ENCODE measurements at places on chromosomes 5 and 9. TPM values are rescaled to one million over a fixed set of nuclear protein-coding genes. Genes with fewer than 3 reads are reported as not detected.

GRCh38 chr9:133224762-133225161, 15.7 kb upstream of the OBP2B start:
- peaks cover 2% of the 10 kb centered on the region for H3K27me3 ChIP-seq
- DNase-seq, result no peak
- H3K27ac ChIP-seq, result no peak overlapping the region
- H3K36me3 ChIP-seq, result no peaks in the 10 kb centered on the region
- H3K4me1 ChIP-seq, result peaks cover 9% of the 10 kb centered on the region
- no peak overlapping the region for H3K4me3 ChIP-seq

- H3K4me1 ChIP-seq, result peaks cover 8% of the 10 kb centered on the region
- H3K4me3 ChIP-seq, result no peak overlapping the region
- no peaks in the 10 kb centered on the region for H3K27me3 ChIP-seq
- H3K27ac ChIP-seq, result peak overlapping the region; percentile 73
- no peaks in the 10 kb centered on the region for H3K36me3 ChIP-seq
Measured at GRCh38 chr9:76818271-76818670, 54.0 kb downstream of the PCA3 start.

CDKN2B-AS1 gene
- total RNA-seq, result not detected

GRCh38 chr9:109705515-109705914, 74.5 kb upstream of the PALM2AKAP2 start:
- H3K4me1 ChIP-seq, result no peaks in the 10 kb centered on the region
- H3K27me3 ChIP-seq, result no peaks in the 10 kb centered on the region
- no peak overlapping the region for H3K4me3 ChIP-seq
- no peaks in the 10 kb centered on the region for H3K36me3 ChIP-seq
- H3K27ac ChIP-seq, result no peak overlapping the region

- H3K27ac ChIP-seq, result no peak overlapping the region
- peaks cover 2% of the 10 kb centered on the region for H3K27me3 ChIP-seq
- no peaks in the 10 kb centered on the region for H3K4me1 ChIP-seq
- DNase-seq, result no peak
- H3K36me3 ChIP-seq, result peaks cover 9% of the 10 kb centered on the region
Measured at GRCh38 chr5:111656580-111656979, 100.4 kb downstream of the NREP start.

GRCh38 chr5:53819482-53819881, 259.0 kb downstream of the NDUFS4 start:
- H3K4me3 ChIP-seq, result no peak overlapping the region
- peaks cover 2% of the 10 kb centered on the region for H3K27me3 ChIP-seq
- H3K36me3 ChIP-seq, result no peaks in the 10 kb centered on the region
- no peak overlapping the region for H3K27ac ChIP-seq
- no peak for DNase-seq

STPG3 gene
- total RNA-seq, result not detected

PCDHGA2 gene
- 3.0 TPM for total RNA-seq

- H3K4me3 ChIP-seq, result no peak overlapping the region
- no peaks in the 10 kb centered on the region for H3K27me3 ChIP-seq
- H3K4me1 ChIP-seq, result peaks cover 5% of the 10 kb centered on the region
- H3K36me3 ChIP-seq, result no peaks in the 10 kb centered on the region
Measured at GRCh38 chr5:30121043-30121442, 1072.4 kb upstream of the CDH6 start.

DNA sequence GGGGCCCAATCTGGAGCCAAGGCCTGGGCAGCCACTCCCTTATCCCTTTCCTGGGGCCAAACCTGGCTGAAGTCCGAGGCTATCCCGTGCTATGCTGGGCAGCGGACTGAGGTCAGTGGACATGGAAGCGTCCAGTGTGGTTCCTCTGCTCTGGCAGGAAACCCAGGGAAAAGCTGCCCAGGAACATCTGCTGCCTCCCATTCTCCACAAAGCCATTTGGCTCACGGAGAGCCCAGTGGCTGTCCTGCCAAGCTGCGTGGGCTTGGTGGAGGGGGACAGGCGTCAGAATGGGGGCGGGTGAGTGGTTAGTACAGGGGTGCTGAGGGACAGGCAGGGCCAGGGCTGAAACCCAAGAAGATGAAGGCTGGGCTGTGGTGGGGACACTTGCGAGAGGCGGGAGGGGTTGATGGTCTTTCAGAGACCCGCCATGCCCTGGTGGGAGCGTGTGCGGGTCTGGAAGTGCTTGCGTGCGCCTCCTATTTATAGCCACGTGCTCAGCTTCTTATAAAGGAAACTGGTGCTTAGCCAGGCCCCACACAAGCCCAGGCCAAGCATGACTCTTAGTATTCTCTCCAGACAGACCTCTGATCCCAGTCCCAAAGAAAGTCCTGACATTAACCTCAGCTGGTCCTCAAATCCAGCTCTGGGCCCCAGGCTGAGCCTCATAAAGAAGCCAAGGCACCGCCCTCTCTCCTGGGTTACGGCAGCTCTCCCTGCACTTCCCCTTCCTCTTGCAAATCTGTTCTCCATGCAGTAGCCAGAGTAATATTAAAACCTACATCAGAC, 9.4 kb upstream of the SLC6A7 start:
- H3K27me3 ChIP-seq, result peaks cover 2% of the 10 kb centered on the region
- no peaks in the 10 kb centered on the region for H3K36me3 ChIP-seq

DNA sequence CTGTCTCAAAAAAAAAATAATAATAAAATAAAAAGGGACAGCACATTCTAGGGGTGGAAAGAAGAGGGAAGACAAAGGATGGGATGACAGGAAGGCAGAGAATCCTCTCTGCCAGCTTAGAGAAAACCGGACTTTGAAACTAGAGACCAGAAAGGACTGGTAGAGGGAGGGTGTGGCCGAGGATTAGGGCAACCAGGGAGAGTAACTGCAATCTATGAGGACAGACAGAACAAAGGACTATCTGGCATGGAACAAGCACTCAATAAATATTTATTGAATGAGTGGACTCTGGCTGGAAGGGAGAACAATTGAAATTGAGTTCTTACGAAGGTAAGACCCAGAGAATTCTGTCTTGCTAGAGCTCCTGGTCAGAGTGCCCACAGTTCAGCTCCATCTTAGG, 2.4 kb downstream of the GBA2 start:
- H3K36me3 ChIP-seq, result peaks cover 8% of the 10 kb centered on the region
- H3K27ac ChIP-seq, result peak overlapping the region; percentile 79
- H3K27me3 ChIP-seq, result peaks cover 8% of the 10 kb centered on the region
- no peak for DNase-seq
- H3K4me3 ChIP-seq, result peak overlapping the region; percentile 90

DNA sequence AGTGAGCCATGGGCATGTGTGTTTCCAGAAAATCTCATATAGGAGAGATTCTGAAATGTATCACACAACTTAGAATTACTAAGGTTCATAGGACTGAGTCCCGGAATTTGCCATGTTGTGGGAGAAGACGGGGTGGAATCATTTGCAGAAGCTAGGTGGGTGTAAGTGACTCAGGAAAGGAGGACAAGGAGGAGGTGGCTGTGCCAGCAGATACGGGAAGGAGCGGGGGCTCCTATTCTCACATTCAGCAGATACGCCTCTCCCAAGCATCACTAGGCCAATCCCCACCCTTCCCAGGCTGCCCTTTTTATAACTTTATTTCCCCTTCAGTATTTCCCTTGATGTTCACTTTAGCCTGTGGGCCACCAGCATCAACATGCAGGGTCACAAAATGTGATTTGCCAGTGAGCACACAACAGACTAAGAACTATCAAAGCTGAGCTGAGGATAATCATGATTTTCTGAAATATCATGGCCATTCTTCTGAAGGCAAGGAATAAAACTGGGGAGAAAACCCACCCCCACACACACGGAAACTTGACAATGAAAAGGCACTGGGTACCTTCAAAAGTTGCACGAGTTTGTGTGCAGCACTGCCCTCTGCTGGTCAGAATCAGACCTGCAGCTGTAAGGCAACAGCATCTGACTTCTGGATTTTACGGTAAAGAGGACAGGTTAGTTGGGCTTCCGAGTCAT, 133.2 kb downstream of the MTX3 start:
- no peaks in the 10 kb centered on the region for H3K27me3 ChIP-seq
- no peak overlapping the region for H3K4me3 ChIP-seq
- no peak overlapping the region for H3K27ac ChIP-seq
- DNase-seq, result peak; percentile 86

NRARP gene
- total RNA-seq, result 15.2 TPM

DNA sequence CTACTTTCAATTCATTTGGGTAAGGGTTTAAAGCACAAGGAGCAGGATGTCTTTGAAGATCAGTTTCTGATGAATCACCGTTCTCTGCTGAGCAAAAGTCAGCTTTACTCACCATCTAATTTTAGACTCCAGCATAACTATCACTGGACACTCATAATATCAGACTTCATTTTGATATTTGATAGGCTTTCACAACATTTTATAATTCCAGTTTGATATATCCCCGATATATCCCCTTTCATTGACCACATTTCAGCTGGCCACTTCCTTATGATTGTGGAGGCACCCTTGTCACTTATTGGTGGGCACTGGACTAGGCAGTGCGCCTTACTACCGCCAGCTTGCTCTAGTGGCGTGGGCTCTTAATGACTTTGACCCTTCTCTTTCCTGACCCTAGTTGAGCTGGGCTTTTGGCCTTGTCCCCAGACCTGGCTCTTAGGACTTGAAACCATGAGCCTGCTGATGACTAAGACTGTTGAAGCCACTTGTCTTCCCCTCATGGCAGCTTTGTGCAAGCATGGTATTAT, 46.8 kb downstream of the CYSTM1 start:
- H3K27me3 ChIP-seq, result peaks cover 4% of the 10 kb centered on the region
- H3K27ac ChIP-seq, result no peak overlapping the region
- H3K4me3 ChIP-seq, result no peak overlapping the region
- H3K36me3 ChIP-seq, result peaks cover 4% of the 10 kb centered on the region
- no peak for DNase-seq

All from glutamatergic neuron (in vitro differentiated cells).